Neuronal stem cell (in vitro differentiated cells): ENCODE measurements at places on chromosomes 2 and 18.

- DNase-seq = no peak
These were observed 176.9 kb downstream of the VAPA start for GRCh38 chr18:10090668-10091067.

DNA sequence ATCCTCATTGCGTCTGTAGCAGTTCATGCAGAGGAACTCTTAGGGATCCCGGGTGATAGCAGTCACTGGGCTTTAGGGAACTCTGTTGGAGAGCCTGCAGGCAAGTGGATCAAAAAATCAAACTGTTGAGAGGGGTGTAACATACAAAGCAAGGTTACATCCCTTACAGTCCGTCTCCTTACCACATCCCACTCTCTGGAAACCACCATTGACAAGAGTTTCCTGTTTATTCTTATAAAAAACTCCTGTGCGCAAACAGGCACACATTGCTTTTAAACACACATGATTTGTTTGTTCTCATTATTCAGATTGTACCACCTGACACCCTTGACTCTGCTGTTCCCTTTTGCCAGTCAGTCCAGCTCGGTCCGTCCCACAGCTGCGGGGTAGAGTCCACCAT, 137.7 kb downstream of the LTBP1 start:
- no peak for DNase-seq

DNA sequence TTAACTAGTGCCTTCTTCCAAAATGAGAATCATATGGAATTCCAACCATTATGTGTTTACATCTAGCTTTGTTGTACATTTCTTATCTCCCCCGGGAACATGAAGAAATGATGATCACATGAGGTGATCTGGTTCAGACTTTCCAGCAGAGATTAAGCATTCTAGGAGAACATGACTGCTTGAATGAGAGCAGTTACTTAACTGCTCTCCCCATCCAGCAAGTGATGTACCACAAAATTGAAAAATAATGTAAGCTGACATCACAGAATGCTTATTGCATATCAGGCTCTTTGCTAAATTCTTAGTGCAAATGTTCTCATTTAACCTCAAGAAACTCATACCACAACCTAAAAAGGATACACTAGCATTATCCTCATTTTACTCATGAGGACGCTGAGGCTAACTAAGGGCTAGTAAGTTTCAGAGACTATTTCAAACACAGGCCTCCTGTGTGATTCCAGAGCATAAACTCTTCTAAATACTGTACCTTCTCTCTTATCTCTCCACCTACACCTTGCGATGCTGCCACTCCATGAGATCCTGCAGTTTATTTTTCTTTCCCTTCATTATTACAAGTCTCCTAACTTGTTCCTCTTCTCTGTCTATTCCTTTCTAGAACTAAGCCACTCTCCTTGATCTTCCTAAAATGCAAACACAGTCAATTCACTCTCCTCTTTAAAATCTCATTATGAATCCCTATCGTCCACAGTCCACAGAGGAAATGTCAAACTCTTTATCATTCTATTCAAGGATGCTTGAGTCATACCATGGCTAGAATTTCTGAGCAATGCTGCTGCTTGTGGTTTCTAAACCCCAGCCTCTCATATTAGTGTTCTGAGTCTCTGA, 1224.8 kb upstream of the ZEB2 start:
- no peak for DNase-seq

- DNase-seq = peak; percentile 90
These were observed 4.0 kb downstream of the DIPK1C start for GRCh38 chr18:74453016-74453566.

DNA sequence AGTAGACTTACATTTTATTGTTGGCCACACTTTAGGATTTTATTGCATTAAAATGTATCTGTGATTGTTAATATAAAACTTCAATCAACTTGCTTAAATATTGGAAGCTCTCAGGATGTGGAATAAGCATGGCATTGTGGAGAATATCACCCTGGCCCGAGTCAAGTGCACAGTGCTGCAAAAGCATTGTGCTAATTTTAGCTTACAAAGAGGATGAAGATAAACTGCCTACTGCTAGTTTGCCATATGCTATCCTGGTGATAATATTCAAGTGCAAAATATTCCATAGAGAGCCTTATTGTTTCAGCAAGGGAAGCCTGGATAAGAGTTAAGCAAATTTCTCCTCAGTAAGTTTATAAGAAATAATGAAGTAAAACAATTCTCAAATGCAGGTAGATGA, 54.5 kb downstream of the MEIS1 start:
- no peak for DNase-seq

DNA sequence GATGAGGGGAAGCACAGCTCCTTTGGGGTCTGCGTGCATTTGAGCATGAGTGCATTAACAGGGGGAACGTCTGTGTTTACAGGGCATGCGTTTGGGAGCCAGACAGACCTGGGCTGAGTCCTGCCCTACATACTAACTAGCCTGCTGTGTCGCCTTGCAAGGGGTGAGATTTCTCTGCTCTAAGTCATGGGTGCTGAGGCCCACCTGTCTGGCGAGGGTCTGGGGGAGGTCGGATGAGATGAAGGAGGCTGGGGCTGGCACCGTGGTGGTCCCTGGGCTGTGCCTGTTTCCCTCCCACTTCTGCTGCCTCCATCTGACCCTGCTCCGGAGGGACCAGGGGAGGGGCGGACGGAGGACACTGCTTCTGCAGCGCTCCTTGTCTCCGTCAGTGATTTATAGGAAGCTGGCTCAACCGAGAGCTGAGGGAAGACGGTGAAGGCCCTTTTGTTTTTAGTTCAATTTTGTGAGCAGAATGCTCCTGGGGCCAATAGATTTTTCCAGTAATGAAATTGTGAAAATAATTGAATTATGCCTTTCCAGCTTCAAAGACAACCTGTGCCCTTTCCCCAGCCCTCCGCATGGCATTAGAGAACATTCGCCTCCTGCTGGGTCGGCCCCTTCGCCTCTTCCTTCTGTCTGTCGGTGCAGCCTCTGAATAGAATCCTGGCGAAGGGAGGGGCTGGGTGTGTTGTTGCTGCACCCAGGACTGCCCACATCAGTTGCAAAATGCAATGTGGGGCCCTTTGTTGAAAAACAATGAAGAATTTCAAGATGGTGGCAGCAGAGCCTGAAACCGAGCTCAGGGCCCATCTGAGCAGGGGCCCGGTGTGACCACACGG, 49.7 kb downstream of the RRM2 start:
- no peak for DNase-seq

DNA sequence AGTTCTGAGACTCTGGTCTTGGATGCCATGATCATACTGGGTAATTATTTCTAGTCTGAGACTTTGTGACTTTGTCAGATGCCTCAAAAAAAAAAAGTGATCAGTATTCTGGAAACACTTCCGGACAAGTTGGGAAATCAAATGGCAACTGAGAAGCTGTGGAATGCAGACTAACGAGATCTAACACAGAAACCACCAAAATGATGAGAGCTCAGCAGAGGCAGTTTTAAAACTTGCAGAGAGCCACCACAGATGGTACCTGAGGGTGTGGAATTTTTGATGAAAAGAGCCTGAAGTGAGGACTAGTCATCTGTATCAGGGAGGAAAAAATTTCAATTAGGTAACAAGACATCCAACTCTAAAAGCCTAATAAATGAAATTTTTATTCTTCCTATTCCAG, 5.5 kb upstream of the GPR75 start:
- DNase-seq = no peak

- no peak for DNase-seq
These were observed 513.8 kb upstream of the POU3F3 start for GRCh38 chr2:104340162-104340561.

DNA sequence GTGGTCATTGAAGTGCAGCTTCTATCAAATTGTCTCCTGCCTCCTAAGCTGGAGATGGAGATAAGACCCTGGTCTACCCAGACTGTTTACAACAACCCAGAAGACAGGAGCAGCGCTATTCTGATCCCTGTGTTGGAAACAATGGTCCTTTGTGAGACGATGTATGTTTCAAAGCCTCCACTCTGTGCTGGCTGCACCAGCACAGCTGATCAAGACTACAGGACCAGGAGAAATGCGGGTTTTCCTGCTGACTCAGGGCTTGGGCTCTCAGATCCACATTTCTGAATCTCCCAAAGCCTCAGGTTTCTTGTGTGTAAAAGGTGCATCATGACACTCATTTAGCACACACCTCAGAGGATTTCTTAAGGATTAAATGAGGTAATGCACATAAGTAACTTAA, 92.0 kb downstream of the POU3F3 start:
- DNase-seq = no peak

- DNase-seq = no peak
These were observed 179.4 kb upstream of the ARL4C start for GRCh38 chr2:234676109-234676782.

- no peak for DNase-seq
These were observed 73.6 kb downstream of the FSHR start for GRCh38 chr2:49080681-49081080.

DNA sequence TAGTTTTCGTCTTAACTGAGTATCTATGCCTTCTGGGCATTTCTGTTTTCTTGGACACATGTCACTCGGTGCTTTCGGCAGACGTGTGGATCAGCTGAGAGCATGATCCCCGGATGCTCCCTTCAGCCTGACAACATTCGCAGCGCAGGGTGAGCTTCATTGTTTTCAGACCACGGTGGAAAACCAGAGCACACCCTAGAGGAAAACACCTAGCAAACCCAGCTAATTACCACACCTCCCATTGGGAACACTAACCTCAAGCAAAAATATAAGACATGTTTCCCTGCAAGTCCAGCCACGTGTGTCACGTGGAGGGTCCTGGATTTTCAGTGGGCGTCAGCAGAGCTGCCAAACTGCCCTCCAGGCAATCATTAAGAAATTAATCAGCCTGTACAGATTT, 31.0 kb downstream of the ANKRD29 start:
- no peak for DNase-seq

DNA sequence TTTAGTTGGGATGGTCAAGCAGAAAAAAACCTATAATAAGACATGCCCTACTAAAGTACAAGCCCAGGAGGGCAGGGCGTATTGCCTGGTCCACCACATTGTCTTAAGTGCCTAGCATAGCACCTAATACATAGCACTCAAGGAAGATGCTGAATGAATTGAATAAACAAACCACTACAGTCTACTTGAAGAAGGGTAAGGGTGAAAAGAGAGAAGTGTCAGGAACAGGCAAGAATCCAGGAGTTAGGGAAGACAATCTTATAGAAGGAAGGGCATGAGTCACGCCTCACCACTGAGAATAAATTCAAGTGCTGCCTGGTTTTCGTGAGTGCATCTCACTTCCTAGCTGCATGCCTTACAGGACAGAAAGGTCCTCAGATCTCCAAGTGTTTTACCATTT, 13.9 kb downstream of the SLC19A3 start:
- no peak for DNase-seq

DNA sequence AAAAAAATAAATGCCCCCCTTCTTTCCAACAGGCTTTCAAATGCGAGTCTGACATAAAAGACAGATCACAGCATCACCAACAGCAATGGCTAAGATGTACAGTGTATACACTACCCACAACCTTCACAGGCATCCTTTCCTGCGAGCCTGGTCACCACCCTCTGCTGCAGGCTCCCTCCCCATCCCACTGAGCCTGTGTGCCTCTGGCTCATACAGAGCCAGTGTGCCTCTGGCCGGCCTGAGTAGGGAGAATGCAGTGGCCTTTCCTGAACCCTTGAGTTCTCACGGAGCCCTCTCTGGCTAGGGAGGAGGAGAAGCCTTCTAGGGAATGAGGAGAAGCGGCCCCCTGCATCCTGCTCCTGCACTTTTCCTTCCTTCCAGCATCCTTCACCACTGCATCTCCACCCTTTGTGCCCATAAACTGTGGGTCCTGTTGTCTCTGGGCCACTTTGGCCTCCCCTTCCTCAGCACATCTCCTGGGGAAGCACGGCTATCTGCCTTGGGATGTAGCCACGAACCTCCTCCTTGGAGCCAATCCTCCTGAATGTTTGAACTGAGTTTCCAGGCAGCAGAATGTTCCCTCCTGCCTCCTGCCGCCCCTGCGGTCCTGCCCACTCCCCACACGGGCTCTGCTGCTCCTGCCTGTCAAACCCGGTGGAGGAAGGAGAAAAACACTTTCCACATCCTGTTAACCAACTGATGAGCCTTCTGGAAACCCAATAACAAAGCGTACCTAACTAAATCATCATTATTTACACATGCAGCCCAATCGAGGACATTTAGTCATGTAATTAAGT, 22.5 kb downstream of the GYPC start:
- DNase-seq = no peak

DNA sequence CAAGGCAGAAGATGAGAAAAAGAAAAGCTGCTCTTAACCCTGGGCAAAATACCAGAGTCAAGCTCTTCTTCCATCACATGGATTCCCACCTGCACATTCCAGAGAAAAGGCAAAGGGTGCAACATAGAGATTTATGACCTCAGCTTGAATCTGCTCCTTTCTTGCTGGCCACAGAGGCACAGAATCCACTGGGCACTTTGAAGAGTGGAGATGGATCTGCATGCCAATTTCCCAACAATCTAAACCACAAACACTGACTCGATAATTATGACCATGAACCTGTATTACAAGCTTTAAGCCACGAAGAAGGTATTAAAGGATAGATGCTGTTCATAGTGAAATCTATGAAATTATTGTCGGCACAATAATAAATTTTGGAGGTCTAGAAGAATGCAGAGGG, 237.3 kb downstream of the PID1 start:
- DNase-seq = no peak

DNA sequence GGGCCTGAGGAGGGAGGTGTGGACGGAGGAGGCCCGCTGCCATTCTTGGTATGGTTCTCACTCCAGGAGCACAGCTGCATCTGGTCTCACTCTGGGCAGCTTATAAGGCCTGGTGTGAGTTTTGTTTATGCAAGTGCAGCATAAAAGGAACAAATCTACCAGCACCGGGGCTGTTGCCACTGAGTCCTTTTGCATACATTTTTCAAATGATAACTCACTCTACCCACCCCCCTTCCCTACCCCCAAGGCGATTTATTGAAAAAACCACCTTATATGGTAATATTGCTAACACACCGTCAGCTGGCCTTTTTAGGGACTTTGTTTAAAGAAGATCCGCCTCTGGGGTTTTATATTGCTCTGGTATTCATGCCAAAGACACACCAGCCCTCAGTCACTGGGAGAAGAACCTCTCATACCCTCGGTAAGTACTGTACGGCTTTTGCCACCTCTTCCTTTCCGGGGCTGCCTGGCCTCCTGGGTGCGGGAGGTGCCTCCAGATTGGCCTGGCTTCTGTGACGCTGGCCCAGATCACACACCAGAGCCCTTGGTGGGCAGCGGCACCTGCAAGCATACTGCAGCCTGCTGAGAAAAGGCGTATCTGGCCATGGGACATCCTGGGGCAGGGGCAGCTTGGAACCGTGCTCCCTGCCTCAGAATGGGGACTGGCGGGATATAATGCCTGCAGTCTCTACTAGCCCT, at the start of gene ACTG2:
ACTG2 (plus strand) TSS at position 378 of the 699 bp plus-strand sequence. CDS start 8,304 bp downstream, outside the sequence.
- DNase-seq = no peak
